ENCODE measurements at places on chromosomes 16 and 17.

- DNase-seq = no peak
Observed at GRCh38 chr17:3002538-3003295, 60.7 kb downstream of the OR1D5 start.

DNA sequence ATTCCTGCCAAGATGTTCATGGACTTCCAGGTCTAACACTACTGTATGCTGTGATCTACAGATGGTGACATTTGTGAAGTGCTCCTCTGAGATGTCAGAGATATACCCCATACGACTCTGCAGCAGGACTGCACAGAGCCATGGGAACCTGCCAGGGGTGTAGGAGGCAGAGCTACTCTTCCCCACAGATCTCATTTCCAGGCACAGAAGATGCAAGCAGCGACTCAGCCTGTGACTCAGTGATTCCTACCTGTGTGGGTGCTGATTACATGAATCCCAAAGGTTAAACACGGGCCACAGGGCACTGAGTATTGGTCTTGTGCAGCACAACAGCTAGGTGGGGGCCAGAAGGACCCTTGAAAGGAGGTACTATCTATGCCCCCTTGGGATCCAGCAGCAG lies 137.0 kb upstream of the SOX9 start:
- no peak for DNase-seq

DNA sequence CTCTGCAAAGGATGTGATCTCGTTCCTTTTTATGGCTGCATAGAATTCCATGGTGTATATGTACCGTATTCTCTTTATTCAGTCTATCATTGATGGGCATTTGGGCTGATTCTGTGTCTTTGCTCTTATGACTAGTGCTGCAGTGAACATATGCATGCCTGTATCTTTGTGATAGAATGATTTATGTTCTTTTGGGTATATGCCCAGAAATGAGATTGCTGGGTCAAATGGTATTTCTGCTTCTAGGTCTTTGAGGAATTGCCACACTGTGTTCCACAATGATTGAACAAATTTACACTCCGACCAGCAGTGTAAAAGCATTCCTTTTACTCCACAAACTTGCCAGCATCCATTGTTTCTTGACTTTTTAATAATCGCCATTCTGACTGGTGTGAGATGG lies 60.2 kb upstream of the ADORA2B start:
- DNase-seq = no peak

GRCh38 chr16:7745276-7745675 lies 412.6 kb downstream of the RBFOX1 start:
- DNase-seq = no peak

GRCh38 chr16:12531937-12532336 lies 271.8 kb downstream of the CPPED1 start:
- peak; percentile 91 for DNase-seq

DNA sequence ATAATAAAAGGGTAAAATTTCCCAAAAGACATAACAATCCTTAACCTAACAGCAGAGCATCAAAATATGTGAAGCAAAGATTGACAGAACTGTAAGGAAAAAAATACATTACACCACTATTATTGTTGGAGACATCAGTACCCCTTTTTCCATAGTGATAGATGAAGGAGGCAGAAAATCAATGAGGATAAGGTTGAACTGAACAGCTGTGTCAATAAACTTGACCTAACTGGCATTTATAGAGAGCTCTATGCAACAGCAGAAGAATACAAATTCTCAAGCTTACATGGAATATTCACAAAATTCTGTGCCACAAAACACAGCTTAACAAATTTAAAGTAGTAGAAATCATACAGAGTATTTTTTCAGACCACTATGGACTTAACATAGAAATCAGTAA lies 195.0 kb upstream of the ELAC2 start:
- no peak for DNase-seq

DNA sequence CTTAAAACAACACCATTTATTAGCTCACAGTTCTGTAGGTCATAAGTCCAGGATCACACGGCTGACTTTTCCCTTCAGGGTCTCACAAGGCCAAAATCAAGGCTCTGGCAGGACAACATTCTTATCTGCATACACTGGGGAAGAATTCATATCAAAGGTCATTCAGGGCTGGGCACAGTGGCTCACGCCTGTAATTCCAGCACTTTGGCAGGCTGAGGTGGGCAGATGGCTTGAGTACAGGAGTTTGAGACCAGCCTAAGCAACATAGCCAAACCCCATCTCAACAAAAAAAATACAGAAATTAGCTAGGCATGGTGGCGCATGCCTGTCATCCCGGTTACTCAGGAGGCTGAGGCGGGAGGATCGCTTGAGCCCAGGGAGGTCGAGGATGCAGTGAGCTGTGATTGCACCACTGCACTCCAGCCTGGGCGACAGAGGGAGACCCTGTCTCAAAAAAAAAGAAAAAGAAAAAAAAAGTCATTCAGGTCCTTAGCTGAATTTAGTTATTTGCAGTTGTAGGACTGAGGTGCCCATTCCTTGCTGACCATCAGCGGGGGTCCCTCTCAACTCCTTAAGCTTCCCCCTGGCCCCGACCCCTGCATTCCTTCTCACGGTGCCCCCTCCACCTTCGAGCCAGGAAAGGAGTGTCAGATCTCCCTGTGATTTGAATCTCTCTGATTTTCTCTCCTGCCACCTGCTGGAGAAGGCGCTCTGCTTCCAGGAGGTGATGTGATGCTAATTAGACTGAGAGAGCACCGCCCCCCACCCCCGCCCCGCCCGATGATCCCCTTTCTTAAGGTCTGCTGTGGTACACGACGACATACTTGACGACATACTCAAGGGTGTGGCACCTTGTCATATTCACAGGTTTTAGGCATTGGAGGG lies 91.8 kb upstream of the CLEC18A start:
- DNase-seq = no peak

DNA sequence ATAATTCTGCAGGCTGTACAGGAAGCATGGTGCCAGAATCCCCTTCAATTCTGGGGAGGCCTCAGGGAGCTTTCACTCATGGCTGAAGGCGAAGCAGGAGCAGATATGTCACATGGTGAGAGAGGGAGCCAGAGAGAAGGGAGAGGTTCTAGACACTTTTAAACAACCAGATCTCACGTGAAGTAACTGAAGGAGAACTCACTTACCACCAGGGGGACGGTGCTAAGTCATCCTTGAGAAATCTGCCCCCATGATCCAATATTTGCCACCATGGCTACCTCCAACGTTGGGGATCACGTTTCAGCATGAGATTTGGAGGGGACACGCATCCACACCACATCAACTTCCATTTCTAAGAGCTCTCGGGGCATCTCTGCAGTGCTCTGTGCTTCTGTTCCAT lies 37.4 kb upstream of the GNA13 start:
- no peak for DNase-seq

- no peak for DNase-seq
Observed at GRCh38 chr17:18324140-18325050, 9.3 kb downstream of the SMCR8 start.

GRCh38 chr16:50517450-50518252 lies 30.5 kb upstream of the NKD1 start:
- no peak for DNase-seq

DNA sequence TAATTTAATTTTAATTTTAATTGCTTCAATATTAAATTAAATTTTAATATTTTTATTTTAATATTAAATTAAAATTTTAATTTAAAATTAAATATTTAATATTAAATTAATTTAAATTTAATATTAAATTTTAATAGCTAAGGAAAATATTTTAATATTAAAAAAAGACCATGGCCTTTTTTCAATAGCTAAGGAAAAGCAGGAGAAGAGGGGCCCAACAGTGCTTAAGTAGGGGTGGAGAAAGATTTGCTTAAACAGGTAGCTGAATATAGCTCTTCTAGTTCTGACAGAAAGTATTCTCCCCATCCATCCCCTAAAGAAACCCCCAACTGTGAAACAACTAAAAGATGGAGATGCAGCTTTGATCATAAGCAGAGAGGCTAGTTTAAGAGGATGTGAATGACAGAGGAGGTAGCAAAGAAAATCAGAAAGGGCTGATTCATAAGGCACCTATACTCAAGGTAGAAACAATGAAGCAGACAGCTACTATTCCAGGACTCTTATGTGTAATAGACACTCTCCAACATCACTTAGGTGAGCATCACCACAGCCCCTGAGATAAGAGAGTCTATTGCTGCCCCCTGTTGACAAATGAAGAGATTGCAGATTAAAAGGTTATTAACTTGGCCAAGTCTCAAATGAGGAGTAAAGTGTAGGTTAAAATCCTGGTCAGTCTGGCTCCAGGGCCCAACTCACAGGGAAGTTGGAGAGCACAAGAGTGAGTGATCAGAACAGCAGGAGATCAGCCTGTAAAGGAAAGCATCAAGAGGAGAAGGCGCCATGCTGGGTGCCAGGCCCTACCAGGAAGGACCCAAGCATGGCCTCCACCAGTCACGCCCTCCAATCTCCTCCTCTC lies 7.8 kb upstream of the RNASEK start:
- peak; percentile 68 for DNase-seq

Measured in inflammatory macrophage treated with lipopolysaccharide for 4 hours (primary cell).